COLO829 (cell line): ENCODE measurements at places on chromosomes 2 and 18.

GRCh38 chr2:191165176-191165643, 14.4 kb upstream of the STAT4 start:
- DNase-seq: peak; percentile 77

DNA sequence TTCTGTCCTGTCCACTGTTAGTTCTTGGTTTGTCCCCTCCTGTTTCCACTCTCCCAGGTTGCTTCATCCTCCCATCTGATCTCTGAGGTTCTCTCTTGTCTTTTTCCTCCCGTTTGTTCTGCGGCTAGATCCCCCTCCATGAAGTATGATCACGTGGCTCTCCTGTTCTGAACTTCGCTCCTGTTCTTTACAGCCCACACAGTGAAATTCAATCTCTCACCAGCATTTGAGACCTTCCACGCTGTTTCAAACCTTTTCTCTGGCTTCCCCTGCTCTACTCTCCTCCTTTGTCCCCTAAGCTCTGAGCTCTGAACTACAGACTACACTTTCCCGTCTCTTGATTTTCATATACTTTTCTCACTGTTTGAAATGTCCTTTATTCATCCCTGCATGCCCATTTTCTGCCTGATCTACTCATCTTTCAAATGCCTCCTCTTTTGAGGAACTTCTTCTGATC, 83.5 kb downstream of the OSBPL6 start:
- no peak for DNase-seq

DNA sequence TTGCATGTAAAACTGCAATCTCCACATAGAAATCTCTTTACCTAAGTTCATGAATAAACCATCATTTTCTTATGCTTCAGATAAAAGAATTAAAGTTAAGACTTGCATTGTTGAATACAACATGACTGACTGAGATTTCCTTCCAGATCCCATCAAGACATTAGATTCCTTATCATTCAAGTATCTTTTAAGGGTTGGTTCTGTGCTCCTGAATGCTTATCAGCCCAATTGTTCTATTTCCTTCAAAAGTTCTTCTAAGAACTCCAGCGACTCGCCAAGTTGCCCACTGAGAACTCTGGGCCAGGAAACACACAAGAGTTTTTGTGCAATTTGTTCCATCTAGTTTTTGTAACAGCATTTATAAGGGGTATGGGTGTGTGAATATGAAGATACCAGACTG, 120.3 kb downstream of the RBMS1 start:
- no peak for DNase-seq

DNA sequence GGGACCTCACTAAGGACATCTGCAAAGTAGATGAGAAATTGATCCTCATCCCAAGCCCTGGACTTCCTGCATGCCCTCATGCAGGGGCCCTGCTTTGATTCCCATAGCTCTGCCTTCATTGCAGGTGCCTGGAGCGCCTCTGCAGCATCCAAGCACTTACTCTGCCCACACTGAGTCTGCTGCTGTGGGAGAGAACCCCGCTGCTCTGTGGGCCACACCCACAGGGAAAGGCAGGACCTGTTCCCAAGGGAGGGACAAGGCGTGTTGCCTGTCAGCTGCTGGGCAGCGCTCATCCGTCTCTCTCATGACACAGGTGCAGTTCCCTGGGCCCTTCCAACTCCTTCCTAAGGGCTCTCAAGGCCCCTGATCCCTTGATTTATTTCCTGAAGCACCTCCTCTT, 266.8 kb upstream of the SMIM21 start:
- DNase-seq: no peak

DNA sequence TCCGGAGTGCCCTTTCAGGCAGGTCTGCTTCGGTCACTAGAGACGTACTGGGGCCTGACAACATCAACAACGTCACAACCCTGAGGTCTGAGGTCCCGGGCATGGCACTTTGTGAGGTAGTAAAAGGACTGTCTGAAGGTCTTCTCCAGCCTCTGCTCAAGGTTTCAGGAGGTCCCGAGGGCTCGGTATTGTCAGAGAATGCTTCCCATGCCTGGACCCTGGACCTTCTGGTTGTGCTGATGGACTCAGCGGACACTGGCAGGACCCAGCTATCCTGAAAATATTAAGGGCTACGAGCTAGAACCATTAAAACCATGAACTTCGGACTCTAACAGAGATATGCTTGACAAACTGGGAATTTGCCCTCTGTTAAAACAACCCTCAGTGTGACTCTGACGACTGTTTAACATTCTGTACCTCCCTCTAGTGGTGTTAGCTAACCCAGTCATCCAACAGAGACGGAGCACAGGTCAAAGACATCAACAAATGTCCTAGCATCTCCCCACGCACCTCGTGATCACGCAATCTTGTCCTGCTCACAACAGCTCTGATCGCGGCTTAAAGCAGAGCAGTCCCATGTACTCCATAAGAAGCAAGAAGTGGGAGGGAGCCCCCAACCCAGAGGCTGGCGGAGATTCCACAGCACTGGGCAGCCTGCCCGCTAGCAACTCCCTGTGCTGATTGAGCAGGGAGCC, 96.5 kb downstream of the CCDC93 start:
- DNase-seq: no peak

DNA sequence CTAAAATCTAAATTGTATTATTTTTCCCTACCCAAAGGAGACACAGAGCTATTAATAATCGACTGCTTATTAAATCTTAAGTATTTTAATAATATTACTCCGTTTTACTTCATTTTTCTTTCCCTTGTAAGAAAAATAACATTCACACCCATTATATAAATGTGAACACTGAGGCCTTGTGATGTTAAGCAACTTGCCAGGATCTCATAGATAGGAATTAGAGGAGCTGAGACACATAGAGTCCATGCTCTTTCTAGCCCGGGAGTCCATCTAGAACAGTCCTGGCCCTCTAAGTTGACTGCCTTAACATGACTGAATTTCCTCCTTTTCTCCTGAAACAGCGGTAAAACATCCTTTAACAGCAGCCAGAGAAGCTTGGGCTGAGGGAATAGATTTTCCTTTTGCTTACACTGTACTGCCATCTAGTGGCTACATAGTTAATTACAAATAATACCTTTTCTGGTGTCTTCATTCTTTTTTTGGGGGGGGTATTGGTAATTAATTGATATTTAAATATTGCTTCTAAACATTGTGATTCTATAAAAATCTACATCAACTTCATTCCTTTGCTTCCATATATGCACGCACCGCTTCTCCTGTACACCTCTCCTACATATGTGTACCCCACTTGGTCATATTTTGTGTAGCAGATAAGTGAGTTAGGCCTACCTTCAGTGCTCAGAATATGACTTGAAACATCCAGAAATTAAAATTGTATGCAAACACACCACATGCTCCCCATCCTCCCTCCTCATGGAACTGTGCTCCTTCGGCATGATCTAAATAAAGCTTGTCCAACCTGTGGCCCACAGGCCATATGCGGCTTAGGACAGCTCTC, 125.8 kb upstream of the HNMT start:
- peak; percentile 76 for DNase-seq

DNA sequence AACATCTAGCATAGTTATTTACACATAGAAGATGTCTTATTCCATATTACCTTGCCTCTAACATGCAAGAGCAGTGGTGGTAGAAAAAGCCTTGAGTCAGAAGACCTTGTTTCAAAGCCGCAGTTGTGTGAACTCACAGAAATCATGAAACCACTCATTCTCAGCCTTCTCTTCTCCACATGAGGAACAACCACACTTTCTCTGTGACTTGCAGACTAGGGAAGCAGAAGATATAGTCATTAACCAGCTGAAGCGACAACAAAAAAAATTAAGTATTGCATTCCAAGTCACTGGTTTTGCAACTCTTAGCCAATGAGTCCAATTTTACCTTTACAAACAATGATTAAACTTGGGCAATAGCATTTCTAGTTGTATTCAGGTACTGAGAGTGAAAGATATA, 19.0 kb downstream of the TWSG1 start:
- no peak for DNase-seq

DNA sequence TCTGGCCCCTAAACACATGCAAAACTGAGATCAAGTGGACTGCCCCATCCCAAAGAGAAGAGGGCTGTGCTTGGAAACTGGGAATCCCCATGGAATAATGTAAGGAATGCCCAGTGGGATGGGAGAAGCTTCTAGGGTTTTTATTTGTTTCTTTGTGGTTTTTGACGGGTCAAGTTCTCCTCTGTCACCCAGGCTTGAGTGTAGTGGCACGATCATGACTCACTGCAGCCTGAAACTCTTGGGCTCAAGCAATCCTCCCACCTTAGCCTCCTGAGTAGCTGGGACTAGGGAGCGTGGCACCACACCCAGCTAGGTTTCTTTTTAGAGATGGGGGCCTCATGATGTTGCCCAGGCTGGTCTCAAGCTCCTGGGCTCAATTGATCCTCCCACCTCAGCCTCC, 101.7 kb upstream of the ZSWIM2 start:
- DNase-seq: no peak

DNA sequence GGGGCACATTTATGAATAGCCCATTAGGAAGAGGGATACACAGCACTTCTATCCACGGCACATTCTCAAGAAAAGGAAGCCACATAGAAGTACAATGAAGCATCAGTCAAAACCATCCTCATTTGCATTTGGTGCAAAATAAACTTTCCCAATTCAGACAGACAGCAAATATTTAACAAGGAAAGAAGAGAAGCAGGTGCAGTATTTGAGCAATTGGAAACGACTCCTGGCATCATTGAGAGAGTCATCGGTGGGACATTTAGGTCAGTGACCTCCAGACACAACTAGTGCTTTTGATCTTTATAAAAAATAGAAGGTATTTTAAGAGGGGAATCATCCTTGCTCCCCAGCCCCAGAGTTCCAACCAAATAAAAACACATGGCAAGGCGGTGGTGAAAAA, 118.0 kb downstream of the MREG start:
- no peak for DNase-seq

DNA sequence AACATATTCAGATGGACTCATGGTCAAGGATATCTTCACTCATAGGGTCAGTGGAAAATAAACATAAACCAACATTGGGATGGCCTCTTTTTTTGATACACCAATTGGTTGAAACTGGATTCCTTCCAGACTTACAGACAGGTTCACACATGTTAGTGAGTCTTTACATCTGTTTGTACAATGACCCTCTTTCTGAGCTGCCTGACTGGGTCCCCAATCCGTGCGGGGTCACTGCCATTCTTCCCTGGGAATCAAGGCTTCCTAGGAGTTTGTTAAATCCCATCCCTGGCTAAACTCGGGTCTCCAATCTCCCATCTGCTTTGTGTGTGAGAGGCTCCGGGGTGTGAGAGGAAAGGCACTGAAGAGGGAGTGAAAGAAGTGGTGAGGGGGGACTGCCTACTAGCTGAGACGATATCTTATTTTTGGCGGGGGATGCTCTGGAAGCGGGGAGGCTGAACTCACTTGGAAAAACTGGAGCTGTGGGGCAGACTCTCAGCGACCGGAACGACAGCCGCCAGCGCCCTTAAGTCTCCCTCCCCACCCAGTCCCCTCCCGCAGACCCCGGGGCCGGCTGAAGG, 487 bp downstream of the STARD6 start:
- DNase-seq: peak; percentile 4

DNA sequence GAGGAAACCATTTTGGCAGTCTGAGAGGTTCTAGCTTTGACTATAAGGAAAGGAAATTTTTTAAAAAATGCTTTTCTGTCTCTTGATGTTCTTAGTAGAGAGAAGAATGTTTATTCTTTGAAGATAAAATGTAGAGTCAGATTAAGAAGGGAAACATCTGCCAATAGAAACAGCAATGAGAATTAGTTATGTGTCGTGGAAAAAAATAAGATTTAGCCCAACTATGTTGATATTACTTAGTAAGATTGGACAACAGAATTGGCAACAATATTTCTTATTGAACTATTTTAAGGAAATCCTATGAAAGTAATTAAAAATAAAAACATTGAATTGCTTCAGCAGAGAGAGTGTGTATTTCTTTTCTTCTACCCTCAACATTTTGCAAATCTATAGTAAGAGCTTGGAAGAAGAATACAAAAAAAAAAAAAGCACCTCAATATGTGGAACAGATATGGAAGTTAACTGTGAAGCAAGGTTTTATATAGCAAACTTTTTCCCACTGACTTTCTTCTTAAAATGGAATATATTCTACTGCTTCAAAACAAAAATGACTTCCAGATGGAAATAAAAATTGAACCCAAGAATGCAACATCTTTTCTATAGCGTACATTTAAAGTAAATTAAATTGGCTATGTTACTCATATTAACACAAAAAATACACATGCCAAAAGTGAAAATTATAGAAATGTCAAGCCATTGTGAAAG, 177.9 kb downstream of the FAM124B start:
- no peak for DNase-seq
